ENCODE measurements at places on chromosomes 5 and 9.
A peak's percentile ranks its signal among the peaks of the same experiment; 100 is the strongest.

DNA sequence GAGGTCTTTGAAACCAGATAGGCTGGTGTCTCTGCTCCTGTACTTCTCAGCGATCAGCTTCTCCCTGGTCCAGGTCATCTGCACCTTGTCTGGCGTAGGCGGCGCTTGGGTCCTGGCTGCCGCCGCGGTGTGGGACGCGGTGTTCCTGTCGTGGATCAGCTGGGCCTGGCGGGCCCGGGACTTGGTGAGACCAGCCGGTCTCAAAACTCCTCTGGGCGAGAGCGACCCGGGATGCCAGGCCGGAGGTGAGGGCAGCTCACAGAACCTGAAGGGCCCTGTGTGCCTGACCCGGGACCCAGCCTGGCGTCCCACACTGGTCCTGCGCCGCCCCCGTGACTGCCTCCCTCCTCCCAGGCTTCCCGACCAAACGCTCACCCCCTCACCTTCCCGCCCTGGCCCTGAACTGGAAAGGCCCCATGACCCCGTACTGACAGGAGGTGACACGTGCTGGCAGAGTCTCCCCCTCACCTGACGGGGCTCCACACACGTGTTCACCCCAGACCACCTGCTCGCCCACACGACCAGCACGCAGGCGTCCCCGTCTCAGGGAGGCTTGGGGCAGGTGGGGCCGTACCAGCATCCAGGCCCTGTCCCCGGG, 49.0 kb downstream of the NKD2 start:
- DNase-seq: no peak

GRCh38 chr9:128716581-128717254, 7.2 kb downstream of the ZDHHC12 start:
- no peak for DNase-seq

GRCh38 chr9:84059936-84060335, 79.3 kb downstream of the RMI1 start:
- DNase-seq: no peak

DNA sequence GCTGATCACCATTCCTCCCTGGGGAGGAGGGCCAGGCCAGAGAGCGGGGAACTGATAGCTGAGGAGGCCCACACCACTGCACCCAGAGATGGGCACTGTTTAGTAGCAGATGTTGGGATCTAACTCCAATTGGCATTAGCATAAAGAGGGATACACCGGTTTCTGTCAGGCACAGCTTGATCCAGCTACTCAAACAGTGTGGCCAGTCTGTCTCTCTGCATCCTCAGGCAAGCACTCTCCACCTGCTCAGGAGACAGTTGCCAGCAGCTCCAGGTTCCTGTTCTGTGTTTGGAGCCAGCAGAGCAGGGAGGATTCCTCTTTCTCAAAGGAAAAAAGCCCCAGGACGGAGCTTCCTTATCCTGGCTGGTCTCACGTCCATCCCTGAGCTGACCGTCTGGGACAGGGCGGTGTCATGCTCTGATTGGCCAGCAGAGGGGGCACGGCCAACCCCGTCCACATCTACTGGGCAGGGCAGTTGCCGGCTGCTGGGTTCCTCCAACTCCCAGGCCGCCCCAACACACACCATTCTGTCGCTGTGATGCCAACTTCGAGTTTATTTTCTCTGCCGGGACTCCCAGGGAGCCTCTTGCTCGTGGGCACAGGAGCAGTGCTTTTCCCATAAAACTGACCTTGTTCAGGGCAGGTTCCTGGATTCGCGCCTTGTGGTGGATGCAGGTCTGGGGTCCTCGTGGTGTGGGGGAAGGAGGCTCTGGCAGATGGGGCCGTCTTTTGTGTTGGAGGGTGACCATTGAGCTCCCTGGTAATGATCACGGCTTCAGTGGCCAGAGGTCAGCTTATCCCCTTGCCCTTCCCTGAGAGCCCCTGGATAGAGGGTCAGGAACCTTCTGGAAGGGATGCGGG, 47.9 kb downstream of the COL5A1 start:
- peak; percentile 67 for DNase-seq

DNA sequence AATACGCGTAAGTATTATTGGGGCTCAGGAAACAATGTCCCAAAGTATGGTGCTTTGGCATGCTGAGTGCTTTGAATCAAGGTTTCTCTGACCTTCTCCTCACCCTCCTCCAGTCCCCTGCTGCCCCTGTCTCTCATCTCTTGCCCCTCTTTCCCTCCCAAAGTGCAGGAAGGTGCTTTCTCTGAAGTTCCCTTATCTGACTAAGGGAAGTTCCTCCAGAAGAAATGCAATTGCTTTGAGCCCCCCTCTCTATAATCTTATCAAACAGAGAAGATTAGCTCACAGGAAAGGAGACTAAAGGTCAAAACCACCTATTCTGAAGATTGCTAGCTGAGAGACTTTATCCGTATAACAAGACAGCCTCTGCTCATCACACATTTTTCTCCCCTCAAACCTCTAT, 288.1 kb downstream of the ARL15 start:
- no peak for DNase-seq

- no peak for DNase-seq
Measured at GRCh38 chr9:136832581-136832980, 9.7 kb upstream of the AJM1 start.

- DNase-seq: no peak
Measured at GRCh38 chr9:23586906-23587305, 239.1 kb downstream of the ELAVL2 start.

DNA sequence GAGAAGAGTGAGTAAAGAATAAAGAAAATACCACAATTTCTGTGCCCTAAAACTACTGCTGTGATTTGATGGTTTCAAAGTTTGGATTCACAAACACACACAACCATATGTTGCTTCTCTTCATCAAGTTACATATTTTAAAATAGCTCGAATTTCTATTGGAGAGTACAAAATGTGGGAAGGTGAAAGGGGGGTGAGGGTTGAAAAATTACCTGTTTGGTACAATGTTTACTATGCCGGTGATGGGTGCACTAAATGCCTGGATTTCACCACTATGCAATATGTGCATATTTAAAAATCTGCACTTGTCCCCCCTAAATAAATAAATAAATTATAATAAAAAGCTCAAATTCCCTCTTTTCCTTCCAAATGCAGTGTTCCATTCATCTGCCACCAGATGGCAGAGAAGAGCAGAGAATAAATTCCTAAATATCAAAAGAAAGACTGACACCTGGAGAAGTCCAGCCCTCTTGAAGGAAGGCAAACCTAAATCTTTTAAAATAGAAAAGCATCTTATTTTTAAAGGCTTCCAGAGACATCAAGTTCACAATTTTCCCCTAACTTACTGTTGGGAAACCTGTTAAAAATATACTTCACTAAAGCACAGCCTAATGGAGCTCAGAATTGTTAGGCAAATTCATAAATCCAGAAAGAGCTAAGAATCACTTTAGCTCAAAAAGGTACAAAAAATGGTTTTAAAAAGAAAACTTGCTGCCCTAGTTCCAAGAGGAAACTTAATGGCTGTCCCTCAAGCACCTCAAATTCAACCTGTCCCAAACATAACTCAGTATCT, 24.8 kb upstream of the HNRNPA0 start:
- peak; percentile 67 for DNase-seq

GRCh38 chr9:101465326-101465915, 29.8 kb upstream of the ALDOB start:
- peak; percentile 82 for DNase-seq

GRCh38 chr5:6218116-6218515, 160.2 kb downstream of the MED10 start:
- DNase-seq: no peak

GRCh38 chr9:3385871-3386270, 139.9 kb downstream of the RFX3 start:
- DNase-seq: no peak

DNA sequence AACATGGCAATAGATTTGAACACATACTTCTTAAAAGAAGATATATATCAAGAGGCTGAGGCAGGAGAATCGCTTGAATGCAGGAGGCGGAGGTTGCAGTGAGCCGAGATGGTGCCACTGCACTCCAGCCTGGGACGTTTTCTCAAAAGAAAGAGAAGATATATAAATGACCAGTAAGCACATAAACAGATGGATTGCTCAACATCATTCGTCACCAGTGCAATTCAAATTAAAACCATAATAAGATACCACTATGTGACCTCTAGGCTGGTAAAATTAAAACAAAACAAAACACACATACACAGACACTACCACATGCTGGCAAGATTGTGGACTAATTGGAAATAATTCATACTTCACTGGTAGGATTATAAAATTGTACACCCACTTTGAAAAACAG, 5.3 kb upstream of the TXN start:
- no peak for DNase-seq

DNA sequence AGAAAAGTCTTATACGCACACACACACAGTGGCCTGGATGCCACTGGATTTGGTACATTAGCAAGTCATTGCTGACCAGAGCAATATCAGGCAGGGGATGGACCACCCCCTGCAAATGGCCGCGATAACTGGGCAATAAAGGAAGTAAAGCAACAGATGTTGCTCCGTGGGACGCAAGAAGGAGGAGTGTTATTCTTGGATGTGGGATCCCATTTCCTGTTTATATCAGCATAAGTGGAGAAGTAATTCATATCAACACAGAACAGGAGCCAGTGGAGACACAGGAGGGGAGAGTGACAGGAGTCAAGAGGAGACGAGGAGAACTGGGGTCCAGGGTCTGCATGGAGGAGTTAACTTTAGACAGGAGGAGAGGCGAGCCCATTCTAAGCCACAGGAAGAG, 18.4 kb downstream of the RUFY1 start:
- DNase-seq: no peak

DNA sequence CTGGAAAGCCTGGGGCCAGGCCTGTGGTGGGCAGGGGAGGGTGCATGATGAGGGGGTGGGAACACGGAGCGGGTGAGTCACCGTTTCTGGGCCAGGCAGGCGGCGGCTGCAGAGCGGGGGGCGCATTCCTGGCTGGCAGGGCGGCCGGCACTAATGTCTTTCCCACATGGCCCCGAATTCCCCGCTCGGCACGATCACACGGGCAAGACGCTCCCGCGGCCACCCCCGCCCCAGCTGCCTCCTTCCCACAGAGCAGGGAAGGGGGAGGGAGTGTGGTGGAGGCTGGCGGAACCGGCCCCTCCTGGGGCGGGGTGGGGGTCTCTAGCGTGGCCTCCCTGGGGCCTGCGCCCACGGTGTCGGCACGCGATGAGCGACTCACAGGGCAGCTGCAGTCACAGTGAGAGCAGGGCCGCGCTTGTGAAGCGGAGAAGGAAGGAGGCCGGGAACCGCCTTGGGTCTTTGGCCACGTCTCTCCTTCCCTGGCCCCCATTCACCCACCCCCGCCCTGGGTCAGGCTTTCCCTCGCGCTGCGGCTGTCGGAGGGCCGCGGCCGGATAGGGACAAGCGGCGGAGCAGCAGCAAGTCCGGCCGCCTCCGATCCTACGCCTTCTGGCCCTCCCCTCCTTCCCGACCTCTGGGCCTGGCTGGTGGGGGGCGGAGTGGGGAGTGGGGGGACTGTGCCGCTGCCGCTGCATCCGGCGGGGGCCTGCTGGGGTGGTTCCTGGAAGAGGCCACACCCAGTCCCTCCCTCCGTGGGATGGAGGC, 48.9 kb downstream of the CXXC5 start:
- peak; percentile 84 for DNase-seq

DNA sequence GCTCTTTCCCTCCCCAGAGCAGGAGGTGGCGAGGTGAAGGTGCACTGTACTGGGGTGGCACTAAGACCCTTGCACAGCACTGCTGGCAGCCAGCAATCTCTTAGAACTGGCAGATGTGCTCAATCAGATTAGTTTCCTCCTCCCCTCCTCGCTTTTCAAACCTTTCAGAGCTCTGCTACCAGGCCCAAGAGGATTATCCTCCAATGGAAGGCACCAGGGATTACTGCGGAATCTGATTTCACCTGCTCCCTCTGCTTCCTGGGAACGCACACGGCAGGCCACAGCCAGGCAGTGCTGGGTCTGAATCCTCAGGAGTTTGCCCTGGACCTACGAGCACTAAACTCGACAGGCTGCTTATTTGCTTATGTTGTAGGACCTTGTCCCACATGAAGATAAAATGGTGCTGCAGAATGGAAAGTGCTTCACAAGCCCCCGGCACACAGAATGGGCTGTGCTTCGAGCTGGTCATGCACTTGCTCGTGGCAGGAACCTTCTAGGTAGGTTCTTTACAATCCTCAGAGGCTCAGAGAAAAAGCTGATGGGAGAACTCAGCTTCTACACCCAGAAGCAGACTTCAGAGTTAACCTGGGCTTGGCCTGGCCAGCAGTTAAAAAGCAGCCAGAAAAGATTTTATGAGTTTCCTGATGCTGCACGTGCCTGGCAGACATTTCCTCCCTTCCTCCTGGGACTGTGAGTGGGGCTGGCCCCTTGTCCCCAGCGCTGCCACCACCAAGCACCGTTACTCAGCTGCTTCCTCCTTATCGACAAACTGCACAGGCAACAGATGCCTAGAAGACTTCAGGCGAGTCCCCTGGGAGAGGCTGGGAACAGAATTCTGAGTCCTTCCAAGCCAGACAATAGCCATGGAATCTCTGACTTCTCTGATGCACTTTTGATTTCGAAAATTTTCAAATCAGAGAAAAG, 33.1 kb downstream of the FABP6 start:
- peak; percentile 3 for DNase-seq

DNA sequence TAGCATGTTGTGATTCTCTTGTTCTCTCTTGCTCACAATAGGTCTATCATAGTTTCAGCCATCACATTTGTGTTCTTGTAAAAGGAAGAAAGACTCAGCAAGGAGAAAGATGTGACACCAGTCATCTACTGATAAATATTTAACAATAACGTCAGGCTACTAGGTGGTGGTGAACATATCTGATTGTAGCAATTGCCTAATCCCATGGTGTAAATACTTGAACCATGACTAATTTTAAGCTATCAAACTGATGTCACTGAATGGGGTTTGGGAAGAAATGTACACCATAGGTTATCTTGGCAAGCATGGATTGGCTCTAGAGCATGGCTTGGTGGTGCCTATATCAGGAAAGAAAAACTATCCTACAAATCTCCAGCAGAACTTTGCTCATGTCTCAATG, 16.6 kb downstream of the DMRTA1 start:
- no peak for DNase-seq

DNA sequence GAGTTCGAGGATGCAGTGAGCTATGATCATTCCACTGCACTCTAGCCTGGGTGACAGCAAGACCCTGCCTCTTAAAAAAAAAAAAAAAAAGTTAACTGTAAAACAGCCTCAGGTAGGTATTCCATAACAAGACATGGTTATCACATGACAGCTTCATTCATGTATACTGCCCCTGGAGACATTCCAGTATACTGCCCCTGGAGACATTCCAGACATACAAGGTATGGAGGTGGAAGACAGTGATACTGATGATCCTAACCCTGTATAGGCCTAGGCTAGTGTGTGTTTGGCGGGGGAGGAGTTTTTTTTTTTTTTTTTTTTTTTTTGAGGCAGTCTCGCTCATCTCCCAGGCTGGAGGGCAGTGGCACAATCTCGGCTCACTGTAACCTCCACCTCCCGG, 105.5 kb downstream of the RICTOR start:
- no peak for DNase-seq

GRCh38 chr5:115084246-115084793, 85.4 kb downstream of the TRIM36 start:
- no peak for DNase-seq

GRCh38 chr9:81377320-81377719, 312.0 kb downstream of the TLE1 start:
- DNase-seq: no peak

Data from fibroblast of the aortic adventitia (primary cell).